Activated T-cell treated with anti-CD3 and anti-CD28 coated beads for 1 hour (primary cell): ENCODE measurements at places on chromosomes 5 and 9.

DNA sequence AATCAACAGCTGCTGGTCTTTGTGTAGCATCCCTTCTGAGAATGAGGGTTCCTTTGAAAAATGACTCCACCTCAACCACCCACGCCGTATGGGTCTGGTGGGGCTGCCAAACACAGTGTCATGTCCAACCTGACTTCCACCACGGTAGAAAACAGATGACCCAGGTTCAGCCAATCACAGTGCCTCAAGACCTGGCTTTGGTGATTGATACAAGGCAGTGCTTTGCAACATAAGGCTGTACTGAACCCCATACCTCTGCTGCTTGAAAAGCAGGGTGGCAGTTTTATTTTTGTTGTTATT lies 11.5 kb upstream of the TGFBR1 start:
- no peak for DNase-seq

DNA sequence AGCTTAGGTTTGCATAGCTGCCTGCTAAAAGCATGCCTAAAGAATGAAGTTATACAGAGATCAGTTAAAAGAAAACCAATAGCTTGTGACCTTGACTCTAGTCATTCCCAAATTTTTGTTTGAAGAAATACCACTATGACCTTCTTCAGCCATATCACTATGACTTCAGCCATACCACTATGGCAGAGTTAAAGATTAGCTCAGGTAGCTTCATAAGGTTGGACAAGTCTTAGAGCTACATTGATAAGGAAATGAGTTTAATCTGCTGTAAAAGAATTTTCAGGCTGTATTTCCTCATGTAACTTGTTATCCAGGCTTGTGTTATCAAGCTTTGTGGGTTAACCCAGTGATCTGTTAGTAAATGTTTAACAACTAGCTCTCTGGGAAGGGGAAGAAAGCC lies 30.7 kb downstream of the C6 start:
- no peak for DNase-seq

GRCh38 chr5:123412206-123412605 lies 11.0 kb downstream of the CEP120 start:
- no peak for DNase-seq

DNA sequence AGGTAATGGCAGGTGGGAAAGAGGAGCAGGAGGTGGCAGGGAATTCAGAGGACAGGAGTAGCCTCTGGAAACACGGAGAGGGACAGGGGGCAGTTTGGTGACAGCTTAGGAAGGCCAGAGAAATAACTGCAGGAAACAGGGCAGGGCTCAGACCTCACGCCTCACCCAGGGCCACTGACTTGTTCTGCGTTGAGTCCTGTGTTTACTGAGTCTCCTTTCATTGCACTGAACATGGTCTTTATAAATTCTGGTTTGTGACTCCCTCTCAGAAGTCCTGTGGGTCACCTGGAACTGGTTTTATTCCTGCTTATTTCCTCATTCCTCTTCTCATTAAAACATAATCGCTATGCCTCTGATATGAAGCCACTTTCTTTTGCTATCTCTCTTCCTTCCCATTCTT lies 55.2 kb upstream of the ZNF622 start:
- no peak for DNase-seq

GRCh38 chr5:58261605-58262004 lies 198.3 kb downstream of the PLK2 start:
- no peak for DNase-seq

GRCh38 chr5:89106480-89106879 lies 223.5 kb upstream of the MEF2C start:
- DNase-seq = no peak

DNA sequence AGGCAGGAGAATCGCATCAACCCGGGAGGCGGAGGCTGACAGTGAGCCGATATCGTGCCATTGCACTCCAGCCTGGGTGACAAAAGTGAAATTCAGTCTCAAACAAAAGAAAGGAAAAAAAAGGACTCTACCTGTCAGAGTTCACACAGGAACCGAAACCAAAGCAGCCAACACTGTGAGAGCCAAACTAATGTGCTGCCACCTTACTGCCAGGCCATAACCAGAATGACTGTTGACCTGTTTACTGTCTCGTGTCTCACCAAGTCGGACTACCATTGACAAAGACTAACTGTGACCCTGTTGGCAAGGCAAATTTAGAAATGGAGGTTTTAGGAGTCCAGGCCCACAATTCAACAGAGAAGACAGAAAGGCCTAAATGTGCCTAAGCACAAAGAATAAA lies 112.4 kb downstream of the ANXA2R start:
- DNase-seq = no peak

- no peak for DNase-seq
Observed at GRCh38 chr9:69153707-69154521, 20.2 kb upstream of the TJP2 start.

- no peak for DNase-seq
Observed at GRCh38 chr5:116388564-116389258, 185.9 kb downstream of the SEMA6A start.

DNA sequence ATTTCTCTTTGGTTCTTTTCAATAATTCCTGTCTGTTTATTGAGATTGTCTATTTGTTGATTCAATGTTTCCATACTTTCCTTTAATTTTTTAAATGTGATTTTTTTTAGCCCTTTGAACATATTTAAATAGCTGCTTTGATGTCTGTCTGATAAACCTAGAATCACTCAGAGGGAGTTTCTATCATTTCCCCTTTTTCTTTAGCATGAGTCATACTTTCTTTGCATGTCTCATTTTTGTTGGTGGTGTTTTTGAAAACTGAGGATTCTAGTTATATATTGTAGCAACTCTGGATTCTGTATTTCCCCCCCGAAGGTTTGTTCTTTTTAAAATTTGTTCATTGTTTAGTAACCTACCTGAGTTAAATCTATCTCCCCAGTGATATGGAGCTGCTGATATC lies 24.2 kb upstream of the ZNF618 start:
- no peak for DNase-seq

DNA sequence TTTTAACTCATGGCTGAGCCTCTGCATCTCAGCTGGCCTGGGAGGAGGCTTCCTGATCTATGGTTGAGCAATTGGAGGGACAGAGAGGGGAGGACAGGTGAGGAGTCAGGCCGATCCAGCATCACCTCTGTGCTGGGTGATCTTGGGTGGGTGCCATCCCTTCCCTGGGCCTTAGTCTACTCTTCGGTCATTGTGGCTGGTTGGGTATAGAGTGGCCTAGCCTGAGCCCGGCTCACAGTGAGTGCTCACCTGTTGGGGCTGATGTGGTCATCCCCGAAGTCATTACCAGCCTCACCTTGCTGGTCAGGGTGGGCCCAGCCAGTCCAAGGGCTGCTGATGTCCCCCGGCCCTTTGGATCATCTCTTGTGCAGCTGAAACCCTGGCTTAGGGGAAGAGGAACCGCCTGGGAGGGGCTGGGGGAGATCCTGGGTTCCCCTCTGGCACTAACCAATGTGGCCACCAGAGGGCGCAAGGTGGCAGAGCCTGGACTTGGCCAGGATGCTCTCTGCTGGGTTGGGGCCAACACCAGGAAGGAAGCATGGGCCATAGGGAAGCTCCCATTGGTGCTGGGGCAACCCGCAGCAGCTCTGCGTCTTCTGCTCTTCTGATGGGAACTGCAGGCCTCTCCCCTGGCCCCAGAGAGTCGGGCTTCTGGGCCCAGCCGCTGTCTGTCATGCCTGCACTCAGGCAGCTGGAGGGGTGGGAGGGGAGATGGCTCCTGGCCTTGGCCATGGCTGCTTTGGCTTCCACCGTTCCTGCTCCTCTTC lies 17.3 kb upstream of the ODF2 start:
- DNase-seq = peak; percentile 87

DNA sequence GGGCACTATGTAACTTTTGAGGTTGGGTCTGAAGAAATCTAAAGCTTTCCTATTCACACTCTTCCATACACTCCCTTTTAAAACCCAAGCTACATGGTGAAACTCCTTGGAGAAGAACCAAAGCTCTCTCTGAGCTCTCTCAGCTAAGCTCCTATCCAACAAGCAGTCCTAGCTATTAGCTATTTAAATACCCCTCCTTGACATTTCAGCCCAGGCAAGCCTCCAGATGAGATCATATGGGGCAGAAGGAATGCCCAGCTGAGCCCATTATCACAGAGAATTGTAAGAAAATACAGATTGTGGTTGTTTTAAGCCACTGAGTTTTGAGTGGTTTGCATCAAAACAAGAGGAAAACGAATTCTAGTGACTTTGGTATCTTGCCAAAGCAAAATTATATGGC lies 15.2 kb downstream of the HSPB3 start:
- no peak for DNase-seq

DNA sequence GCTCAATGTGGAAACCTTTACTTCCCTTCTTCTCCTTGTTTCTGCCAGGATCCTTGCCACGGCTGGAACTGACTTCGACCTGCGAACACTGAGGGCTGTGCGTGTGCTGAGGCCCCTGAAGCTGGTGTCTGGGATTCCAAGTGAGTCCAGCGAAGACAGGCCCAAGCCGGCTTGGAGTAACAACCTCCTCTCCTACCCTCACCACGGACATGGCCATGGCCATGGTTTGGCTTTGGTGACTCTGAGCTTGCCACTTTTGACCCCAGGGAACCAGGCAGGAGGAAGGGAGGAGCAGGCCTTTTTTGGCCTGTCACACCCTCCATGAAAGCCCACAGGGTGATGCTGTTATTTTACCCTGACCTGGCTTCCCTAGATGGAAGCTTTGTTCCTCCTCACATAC lies 35.5 kb downstream of the CACNA1B start:
- DNase-seq = no peak

DNA sequence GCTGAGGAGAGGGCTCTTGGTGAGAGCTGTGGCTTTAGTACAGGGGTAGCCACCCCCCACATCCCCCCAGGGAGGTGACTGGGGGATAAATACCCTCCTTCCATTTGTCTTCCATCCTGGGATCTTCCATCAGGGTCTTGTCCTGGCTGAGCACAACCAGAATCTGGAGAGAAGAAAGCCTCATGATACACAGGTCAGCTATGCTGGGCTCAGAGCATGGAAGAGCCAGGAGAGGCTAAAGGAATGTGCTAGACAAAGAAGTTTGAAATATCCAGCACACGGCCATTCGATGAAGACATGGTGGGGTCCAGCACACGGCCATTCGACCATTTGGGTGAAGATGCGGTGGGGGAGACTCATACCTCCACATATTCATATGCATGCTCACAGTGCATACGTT lies 30.0 kb downstream of the ROPN1L start:
- no peak for DNase-seq

- no peak for DNase-seq
Observed at GRCh38 chr9:76415731-76416130, 21.5 kb upstream of the RFK start.

GRCh38 chr5:32436553-32437242 lies 7.8 kb downstream of the ZFR start:
- no peak for DNase-seq

GRCh38 chr5:36948041-36948440 lies 71.5 kb downstream of the NIPBL start:
- no peak for DNase-seq

DNA sequence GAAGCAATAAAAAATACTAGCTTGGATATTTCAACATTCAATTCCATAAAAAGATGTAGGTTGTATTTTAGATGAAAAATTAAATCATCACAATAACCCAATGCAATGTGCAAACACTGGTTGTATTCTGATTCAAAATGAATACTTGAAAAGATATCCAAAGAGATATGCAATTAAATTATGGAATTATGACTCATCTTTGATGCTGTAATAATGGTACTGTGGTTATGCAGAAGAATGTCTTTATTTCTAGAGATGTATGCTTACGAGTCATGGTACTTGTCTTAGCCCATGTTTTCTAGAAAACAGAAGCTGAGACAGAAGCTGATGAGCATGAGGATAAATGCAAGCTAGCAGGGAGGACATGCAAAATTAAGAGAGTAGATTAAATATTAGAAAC lies 1941.4 kb upstream of the NUDT12 start:
- DNase-seq = no peak

DNA sequence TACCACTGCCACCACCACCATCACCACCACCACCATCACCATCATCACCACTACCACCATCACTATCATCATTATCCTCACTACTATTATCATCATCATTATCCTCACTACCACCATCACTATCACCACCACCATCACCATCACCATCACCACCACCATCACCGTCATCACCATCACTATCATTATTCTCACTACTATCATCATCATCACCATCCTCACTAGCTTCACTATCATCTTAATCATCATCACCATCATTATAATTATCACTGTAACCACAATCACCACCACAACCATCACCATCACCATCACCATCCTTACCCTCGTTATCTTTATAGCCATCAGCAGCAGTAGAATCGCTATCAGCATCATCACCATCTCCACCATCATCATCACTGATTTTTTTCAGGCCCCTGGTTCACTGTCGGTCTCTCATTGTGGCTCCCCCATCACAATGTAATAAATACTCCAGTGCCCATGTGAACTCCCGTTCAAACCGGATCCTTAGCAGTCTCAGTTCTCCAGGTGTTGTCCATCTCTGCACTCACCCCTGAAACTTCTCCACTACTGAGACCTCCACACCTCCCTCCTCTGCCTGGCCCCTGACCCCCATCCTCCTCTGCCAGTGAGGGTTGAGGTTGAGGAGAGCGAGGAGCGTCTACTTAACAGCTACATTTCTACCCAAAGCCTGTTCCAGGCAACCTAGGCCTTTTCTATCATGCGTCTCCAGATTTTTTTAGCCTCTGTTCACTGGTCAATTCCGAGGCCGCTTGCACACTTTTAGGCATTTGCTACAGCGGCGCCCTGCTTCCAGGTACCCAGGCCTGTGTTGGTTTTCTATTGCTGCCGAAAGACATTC lies 238.2 kb downstream of the PBX3 start:
- no peak for DNase-seq

DNA sequence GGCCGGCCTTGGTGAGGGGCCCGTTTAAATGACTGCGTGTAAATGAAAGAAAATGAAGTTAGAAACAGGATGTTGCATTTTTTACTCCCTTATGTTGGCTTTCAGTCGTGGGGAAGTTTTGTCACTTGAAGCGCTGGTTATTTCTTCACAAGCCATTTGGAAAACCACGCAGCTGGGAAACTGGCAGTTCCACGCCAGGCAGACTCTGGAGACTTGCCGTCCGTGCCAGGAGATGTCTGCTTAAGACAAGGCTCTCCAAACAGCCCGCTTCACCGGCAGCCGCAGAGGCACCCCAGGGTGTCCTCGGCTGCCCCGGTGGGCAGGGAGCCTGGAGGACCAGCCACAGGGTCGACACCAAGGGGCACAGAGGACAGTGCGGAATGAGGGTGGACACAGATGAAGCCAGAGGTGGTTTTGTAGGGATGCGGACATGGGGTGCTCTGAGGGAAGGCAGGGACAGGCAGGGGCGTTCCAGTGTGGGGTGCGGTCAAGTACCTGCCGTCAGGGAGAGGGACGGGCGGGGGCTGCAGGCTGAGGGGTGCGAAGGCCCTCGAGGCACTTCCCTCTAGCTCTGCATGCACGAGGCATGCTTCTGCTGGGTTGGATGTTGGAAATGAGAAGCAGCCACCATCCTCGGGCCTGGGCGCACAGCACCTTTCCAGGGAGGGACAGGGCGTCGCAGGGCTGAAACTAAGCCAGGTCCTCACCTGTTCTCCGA lies 11.1 kb upstream of the AJM1 start:
- no peak for DNase-seq

- no peak for DNase-seq
Observed at GRCh38 chr5:171850324-171850947, 64.8 kb downstream of the SMIM23 start.

GRCh38 chr5:172745838-172746237 lies 25.2 kb downstream of the DUSP1 start:
- no peak for DNase-seq
